ENCODE measurements at places on chromosomes 2 and 18. TPM values are rescaled to one million over a fixed set of nuclear protein-coding genes. Genes with fewer than 3 reads are reported as not detected.

DNA sequence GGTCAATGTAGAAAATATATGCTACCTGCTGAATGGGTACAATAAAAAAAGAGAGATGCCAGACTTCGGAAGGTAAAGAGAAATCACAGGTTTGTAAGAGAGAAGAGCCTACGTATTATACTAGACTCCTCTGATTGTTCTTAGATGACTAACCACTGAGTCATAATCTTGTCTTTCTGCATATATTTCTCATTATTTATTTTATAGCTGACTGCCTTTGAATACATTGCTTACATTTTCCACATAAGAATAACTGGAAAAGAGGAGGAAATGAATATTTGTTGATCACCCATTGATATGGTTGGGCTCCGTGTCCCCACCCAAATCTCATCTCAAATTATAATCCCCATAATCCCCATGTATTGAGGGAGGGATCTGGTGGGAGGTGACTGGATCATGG, 90.3 kb upstream of the RAB27B start:
- DNase-seq = no peak

Gene ABCG8
- total RNA-seq = not detected

Gene TMEM18
- total RNA-seq = 20.8 TPM

DNA sequence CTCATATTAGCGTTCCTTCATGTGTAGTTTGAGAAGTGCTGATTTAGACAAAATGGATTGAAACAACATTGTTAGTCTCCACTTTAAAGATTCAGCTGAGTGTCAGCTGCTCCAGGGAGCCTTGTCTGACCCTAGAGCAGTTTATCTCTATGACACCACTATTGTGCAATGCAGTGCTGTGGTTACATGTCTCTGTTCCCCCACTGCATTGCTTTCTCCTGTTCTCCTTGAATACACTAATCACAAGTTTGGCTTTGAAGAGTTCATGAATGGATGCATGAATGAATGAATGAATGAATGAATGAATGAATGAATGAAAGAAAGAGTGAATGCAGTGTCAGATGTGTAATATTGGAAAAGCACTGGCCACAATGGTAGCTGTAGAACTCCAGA, 38.3 kb downstream of the GCG start:
- DNase-seq = no peak

- DNase-seq = no peak
These were observed 133.6 kb downstream of the SP3 start for GRCh38 chr2:173831312-173832229.

DNA sequence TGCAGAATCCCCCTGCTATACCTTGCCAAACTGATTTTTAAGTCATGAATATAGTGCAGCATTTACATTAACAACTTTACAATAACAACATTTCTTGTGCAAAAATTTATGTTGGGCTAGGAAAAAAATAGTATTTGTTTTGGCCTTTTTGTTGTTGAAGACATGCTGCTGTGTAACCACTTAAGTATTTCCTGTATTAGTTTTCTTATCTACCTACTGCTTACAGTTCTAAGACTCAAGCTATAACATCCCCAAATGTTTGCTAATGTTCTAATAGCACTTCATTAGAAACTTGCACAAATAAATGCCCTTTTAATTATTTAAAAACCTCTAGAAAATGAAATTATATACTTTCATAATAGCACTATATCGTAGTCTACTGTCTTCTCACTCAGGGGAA, 154.3 kb upstream of the DOCK10 start:
- DNase-seq = no peak

GRCh38 chr2:16035747-16036745, 95.7 kb downstream of the MYCN start:
- no peak for DNase-seq

Gene KYNU
- not detected for total RNA-seq

Gene PAX3
- total RNA-seq = not detected

Measured in activated CD4-positive, alpha-beta memory T cell treated with anti-CD3 and anti-CD28 coated beads for 36 hours (primary cell).